ENCODE measurements at places on chromosomes 11 and 22.

DNA sequence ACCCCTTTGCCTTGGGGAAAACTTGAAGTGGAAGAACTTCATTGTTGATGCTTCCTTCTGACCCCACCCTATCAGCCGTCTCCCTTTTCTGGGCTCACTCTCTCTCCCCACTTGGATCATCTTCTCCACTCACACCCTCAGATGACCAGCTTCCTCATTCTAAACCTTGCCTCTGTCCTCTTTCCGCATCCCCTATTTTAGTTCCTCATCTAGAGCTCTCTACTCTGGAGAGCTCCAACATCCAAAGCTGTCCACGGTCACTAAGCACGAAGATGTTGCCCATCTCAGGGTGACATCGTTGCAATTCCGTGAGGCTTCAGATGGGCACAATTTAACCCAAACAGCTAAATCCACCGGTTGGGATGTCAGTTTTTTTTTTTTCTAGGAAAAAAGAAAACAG is 31.6 kb upstream of the ME3 start:
- no peak for DNase-seq

DNA sequence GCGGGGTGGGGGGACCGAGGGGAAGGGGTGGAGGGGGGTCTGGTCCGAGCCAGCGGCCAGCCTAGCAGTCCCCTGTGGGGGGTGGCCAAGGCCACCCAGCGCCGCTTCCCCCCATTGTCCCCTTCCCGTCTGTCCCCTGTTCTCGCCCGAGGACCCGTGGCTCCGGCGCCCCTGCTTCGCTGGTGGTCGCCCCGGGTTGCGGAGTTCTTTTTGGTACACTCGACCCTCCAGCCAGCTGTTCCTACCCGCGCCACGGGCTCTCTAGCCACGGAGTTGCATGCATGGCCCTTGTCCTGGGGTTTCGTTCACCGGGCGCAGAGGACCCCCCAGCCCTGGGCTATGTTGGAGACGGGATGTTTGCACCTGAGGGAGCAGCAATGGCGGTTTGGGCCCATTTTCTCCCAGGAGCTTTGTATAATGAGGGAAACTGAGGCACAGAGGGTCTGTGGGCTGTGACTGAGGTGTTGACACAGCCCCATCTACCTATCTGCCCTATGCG is 489 bp downstream of the RNF214 start:
- peak; percentile 40 for DNase-seq

- no peak for DNase-seq
Measured at GRCh38 chr22:33034753-33035152, 23.4 kb downstream of the SYN3 start.

DNA sequence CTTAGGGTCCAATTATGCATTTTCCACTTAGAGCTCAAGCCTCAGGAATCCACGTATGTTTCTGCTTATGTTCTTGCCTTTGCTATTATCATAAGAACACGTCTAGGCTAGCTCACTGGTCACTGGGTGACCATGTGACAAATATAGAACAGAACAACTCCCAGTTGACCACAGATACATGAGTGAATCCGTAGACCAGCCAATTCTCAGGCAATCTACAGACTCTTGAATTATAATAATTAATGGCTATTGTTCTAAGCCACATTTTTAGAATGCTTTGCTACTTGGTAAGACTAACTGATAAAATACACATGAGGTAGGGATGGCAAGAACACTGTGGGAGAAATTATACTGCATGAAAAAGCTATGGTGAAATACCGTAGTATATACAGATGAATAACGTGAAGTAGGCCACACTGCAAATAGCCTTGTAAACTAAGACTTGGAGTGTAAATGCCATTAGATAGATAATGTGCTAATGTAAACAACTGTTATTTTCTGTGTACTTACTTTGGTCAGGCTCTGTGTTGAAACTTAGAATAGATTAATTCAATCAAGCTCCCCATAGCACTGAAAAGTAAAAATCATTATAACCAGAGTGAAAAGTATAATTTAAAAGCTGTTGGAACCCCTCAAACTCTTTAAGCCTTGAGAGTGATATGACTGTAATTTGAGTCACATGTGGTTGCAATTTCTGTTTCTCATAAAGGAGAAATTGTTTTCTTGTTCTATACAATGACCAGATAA is 366.2 kb upstream of the CCDC179 start:
- DNase-seq = no peak

DNA sequence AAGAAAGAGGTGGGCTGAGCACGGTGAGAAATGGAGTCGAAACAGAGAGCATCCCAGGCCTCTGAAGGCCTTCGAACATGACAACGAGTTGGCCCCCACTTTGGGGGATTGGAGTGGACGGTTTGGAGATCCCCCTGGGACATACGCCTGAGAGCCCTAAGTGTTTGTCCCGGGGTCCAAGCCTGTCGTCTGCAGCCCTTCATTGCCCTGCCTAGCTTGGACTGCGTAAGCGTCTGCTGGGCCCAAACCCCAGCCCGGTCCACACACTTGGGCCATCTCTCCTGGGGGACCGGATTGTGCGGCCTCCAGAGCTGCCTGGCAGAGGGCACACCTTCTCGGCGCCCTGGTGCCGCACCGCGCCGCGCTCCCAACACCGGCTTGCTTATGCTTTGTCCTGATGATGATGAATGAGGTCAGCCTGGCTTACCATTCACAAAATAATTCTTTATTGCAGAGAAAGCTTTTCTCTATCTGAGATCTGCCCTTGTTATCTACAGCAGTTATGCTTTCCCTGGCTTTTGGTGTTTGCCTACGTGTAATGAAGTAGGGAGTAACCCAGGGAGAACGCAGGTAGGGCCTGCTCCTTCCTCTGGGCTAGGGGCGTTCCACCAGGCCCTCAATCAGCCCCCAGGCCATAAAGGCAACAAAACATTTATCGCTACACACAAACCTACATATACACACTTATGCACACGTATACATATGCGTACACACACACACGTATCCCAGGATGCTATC is 85.9 kb upstream of the PPARA start:
- DNase-seq = peak; percentile 44

DNA sequence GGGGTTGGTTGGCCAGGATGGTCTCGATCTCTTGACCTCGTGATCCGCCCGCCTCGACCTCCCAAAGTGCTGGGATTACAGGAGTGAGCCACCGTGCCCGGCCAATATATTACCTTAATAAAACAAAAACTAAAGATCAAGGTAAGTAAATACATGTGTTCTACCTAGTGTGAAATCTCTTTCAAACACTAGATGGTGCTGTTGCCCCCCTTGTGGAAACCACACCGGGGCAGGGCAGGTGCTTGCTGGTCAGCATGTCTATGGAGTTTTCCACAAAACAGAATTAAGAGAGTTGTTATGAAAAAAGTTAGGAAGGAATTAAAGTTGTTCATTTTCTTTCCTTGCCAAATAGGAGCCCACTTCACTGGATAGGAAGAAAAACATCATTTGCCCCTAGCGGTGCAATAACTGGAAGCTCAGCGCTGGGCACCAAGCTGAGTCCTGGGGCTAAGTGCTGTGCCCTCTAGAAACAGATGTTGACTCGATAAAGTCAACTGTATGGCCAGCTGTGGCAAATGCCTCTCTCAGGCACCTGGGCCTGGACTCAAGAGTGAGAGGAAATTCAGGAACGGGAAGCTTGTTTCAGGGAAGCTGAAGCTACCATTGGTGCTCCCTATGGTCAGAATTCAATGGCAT is 6.3 kb upstream of the KCNJ5 start:
- peak; percentile 25 for DNase-seq

GRCh38 chr22:50439871-50440331 is 34.9 kb downstream of the SBF1 start:
- DNase-seq = no peak

- no peak for DNase-seq
Measured at GRCh38 chr11:101277036-101277435, 147.4 kb upstream of the PGR start.

GRCh38 chr11:44848203-44848962 is 102.3 kb downstream of the TP53I11 start:
- no peak for DNase-seq

- no peak for DNase-seq
Measured at GRCh38 chr11:59713745-59714144, at the start of gene OR10V1. Gene OR10V1, minus strand, starts transcription at chr11:59713845. Its CDS starts 0 bp downstream, at chr11:59713845.

- no peak for DNase-seq
Measured at GRCh38 chr11:111778047-111778558, 11.9 kb upstream of the PPP2R1B start.

GRCh38 chr11:128733440-128734102 is 39.7 kb downstream of the FLI1 start:
- DNase-seq = no peak

- DNase-seq = no peak
Measured at GRCh38 chr11:1293619-1294015, 15.8 kb downstream of the TOLLIP start.

- DNase-seq = no peak
Measured at GRCh38 chr11:100367892-100368291, 319.2 kb upstream of the ARHGAP42 start.

DNA sequence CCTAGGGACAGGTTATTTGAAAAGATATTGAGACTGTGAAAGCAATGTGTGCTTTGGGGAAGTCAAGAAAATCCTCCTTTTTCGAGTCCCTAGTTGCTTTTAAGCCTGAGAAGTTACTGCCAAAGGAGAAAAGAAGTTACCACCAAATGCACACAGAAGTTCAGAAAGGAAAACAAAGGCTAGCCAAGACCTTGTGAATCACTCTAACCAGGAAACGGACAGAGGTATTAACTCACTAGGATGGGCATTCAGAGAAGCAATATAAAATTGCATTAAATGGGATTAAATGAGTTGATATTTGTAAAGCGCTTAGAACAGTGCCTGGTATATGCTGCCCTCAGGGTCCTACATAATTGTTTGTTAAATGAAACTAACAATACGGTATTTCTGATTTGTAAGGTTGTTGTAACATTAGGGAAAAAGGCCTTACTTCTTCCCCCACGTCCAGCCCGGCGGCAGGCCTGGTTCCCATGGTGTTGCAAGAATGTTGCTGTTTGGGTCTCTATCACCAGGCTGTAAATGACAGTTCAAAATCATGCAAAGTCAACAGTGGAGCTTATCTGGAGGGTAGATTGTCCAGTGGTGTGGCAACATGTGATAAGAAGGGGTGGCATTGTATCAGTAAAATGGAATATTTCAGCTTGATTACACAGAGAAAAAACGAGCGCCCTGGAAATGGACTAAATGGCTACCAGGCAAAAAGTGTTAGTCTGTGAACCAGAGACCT is 7.1 kb downstream of the TMA7B start:
- DNase-seq = no peak

DNA sequence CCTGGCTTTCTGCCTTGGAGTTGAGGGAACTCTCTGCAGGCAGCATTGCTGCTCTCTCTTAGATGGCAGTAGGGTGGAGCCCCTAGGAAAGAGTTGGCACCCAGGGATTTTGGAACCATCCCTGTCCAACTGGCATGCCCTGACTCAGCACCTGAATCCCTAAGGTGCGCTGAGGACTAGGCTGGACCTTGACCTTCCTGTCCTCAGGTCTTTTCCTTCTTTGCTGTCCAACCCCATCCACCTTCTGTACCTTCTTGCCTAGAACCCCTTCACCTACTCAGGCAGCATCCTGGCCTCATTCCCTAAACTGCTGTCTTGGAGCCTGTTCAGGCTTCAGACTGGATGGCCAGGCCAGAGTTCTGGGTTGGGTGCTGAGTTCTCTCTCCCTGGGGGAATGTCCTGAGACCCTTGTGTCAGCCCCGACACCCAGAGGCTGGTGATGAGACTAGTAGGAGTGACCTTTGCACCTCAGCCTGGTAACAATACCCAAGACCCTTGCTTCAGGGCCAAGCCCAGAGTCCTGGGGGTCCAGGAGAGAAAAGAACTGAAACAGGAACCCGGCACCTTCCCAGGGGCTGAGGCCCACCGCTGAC is 2.5 kb upstream of the POLD4 start:
- no peak for DNase-seq

DNA sequence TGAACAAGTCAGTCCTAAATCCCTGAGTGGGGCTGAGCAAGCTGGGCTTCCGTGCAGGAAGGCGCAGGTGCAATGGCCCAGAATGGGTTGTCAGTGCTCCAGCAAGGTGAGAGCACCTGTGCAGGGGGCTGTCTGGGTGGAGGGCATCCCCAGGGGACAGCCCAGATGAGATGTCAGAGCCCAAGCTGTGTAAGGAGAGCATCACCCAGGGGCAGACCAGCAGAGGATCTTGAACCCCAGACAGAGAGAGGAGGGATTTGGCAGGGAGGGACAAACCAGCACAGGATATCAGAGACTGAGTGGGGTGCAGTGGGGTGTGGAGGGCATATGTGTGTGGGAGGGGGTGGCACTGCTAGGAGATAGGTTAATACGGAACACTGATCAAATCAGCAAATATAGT is 114.9 kb upstream of the TMEM45B start:
- no peak for DNase-seq

DNA sequence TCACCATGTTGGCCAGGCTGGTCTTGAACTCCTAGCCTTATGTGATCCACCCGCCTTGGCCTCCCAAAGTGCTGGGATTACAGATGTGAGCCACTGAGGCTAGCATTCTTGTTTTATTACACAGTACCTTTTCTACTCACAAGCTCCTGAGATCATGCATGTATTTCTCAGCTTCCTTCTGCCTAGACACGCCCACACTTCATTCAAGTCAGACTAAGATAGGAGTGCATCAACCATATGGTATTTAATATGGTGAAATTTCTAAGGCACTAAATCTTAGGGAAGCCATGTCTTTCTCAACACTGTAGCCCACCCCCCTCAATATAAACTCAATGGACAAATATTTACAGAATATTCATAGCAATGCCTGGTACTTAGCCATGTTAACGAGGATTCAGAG is 62.1 kb downstream of the SLC25A17 start:
- DNase-seq = no peak

DNA sequence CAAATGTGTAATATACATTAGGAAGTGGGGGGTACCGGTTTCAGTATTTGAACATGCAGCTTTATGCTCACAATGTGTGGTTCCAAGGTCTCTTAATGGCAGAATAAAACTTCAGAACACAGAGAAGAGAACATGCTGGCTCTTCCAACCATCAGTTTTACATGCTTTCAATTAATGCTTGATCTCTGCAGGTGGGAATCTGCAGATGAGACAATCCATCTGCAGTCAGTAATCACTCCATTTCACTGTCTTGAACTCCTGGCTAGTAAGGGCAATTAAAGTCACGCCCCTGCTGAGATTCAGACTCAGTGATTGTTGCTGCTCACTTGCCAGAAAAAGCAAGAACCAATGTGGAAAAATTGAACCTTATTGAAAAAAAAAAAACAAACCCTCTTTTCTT is 945.7 kb downstream of the DLG2 start:
- DNase-seq = no peak

GRCh38 chr11:79116600-79116999 is 324.2 kb downstream of the TENM4 start:
- DNase-seq = no peak

DNA sequence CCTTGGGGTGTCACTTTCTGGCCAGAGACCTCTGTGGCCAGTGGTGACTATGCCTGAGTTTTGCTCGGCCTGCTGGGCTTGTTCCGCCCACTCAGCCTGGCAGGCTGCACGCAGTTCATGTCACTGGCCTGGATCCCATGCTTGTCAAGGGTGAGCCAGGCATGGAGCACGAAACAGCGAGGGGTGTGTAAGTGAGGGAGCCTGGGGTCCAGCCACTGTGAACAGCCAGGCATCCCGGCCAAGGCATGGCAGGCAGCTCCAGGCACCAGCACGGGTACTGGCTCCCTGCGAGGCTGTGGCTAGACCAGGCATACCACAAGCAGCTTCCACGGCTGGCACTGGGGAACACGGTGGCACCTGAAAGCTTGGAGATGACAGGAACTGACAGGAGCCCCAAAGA is 214.3 kb downstream of the LRRC4C start:
- no peak for DNase-seq

GRCh38 chr11:113345978-113346377 is 31.6 kb downstream of the TTC12 start:
- DNase-seq = no peak

All from uterus (tissue), 4 donors.